ENCODE measurements at places on chromosomes 16 and 17.

- DNase-seq = no peak
These were observed 20.1 kb upstream of the MLYCD start for GRCh38 chr16:83878838-83879237.

GRCh38 chr17:28499364-28499664 is 6.8 kb upstream of the FOXN1 start:
- DNase-seq = no peak

DNA sequence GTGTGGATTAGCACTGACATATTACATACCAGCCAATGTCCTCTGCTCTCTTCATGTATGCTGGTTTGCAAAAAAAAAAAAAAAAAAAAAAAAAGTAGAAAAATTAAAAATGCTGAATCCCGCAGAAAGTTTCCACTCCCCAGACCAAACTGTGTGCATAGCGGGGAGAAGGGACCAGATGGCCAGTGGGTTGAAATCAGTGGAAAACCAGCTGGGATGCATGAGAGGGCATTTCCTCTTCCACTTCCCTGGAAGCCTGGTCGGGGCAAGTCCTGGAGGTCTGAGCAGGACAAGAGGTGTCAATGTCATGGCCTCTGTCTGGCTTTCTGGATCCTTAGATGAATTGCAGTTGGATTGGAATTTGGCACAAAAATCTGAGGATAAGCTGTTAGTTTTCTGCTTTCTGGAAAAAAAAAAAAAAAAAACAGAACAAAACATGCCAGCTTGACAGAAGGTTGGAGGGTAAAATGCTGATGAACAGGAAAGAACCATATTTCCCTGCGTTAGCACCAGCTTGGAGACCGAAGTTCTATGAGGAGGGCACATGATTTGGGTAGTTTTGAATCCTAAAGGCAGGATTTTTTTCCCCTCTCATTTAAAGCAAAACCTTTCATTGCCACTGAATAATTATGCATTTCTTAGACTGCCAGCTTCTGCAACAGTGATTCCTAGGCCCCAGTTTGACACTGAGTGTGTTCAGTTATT is 941.5 kb upstream of the EEF2KMT start:
- no peak for DNase-seq

GRCh38 chr17:44967907-44968224 is 237 bp downstream of the C1QL1 start:
- DNase-seq = no peak

- DNase-seq = no peak
These were observed 74.6 kb downstream of the AMFR start for GRCh38 chr16:56350491-56351405.

DNA sequence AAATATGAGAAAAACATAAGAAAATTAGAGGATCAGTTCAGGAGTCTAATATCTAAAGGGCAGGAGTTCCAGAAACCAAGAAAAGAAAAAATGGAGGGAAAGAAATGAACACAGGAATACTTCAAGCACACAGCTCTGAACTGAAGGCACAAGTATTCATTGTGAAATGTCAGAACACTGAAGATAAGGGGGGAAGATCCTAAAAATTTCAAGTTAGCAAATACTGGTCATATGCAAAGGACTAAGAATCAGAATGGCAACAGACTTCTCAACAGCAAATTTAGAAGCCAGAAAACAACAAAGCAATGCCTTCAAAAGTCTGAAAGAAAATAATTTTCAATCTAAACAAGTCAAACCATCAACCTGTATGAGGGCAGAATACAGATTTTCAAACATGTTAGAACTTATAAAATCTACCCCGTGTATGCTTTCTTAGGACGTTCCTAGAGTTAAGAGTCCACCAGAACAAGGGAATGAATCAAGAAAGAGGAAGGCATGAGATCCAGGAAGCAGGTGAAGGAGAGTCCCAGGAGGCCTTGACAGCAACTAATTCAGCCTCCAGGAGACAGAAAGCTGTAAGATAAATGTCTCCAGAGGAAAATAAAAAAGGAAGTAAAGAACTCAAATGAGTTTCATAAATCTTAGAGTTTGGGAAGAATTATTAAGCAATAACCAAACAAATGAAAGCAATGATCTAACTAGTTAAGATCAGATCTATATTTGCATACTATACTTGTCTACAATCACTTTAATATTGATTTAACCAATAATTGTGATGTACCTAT is 2.8 kb downstream of the BRD7 start:
- no peak for DNase-seq

DNA sequence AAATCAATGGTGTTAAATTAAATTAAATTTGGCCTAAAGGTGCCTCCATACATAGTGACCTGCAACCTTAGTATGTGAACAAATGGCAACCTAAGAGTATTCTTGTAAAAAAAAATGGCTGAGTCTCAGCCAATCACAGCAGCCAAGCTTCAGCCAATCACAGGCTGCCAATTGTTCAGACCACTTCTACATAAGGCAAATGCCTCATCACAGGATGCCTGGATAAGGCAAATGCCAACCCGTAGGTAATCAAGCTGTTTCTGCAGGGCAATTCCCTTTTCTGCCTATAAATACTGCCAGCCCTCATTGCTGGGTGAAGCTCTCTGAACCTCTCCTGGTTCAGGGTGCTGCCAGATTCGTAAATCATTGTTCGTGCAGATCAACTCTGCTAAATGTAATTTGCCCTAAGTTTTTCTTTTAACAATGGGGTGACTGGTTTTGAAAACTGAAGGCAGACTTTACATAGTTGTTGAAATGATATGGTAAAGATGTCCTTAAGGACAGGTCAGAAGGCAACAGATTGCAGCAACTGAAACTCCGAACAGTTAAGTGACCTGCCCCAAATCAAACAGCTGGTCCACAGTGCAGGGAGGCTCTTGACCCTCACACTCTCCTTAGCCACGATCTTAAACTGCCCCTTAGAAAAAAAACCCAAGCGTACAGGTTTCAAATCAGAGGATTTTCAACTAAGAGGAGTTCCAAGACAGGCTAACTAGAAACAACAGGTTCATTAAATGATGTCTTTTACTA is 50.3 kb downstream of the N4BP1 start:
- DNase-seq = no peak

GRCh38 chr16:58037365-58038057 is 12.0 kb downstream of the MMP15 start:
- no peak for DNase-seq

DNA sequence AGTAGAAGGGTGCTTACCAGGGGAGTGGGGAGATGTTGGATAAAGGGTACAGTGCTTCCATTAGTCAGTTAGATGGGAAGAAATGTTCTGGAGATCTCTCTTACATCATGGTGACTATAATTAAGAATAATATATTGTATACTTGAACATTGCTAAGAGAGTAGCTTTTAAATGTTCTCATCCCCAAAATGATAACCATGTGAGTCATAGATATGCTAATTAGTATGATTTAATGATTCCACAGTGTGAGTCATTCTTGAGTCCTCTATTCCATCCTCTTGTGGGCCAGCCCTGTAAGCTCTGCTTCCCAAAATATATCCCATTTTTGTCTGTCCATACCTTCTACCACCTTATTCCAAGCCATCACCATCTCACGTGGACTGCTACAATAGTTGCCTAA is 80.6 kb upstream of the CDH11 start:
- DNase-seq = no peak

DNA sequence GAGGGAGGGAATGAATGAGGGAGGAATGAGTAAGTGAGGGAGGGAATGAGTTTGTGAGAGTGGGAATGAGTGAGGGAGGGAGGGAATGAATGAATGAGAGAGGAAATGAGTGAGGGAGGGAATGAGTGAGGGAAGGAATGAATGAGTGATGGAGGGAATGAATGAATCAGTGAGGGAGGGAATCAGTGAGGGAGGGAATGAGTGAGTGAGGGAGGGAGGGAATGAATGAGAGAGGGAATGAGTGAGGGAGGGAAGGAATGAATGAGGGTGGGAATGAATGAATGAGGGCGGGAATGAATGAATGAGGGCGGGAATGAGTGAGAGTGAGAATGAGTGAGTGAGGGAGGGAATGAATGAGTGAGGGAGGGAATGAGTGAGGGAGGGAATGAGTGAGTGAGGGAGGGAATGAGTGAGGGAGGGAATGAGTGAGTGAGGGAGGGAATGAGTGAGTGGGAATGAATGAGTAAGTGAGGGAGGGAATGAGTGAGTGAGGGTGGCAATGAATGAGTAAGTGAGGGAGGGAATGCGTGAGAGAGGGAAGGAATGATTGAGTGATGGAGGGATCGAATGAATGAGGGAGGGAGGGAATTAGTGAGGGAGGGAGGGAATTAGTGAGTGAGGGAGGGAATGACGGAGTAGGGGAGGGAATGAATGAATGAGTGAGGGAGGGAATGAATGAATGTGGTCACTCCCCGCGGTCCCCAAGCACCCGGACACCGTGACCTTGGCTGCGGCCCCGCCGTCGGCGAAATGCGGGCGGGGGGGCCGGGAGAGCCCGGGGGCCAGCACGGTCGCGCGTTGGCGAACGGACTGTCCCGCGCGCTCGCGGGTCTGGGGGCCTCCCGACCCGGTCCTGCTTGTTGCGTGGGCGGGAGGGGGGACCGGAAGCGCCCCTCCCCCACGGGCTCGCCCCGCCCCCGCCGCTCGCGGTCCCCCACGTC is 1.1 kb upstream of the UBE2I start:
- DNase-seq = no peak
